SIG-M5 (cell line): ENCODE measurements at places on chromosomes 1 and 21.

- DNase-seq = no peak
These were observed 7.3 kb upstream of the UAP1 start for GRCh38 chr1:162554258-162554657.

DNA sequence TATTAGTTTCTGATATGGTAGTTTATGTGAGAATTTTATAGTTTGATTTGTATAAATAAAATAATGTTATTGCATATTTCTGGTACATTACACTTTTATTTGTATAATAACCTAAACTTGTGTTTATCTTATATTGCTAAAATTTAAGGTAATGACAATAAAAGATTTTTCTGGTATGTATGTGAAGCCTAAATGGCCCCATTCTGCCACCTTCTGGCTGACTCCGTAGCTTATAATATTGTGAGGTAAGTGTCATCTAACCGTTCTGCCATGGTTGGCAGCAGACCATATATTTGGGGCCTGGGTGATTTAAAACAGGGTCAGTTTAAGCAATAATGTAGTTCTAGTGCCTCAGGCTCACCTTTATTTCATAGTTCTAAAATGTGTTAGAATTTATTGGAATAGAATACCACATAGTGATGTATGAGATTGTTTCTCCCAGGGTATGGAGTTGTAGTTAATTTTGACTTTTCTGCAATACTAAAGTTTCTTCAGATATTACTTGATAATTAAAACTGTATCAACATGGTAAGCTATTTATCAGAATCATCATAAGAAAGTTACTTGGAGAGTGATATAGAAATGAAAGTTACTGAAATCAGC is 21.2 kb upstream of the PRKACB start:
- DNase-seq = no peak

GRCh38 chr1:83583351-83584014 is 415.4 kb downstream of the TTLL7 start:
- no peak for DNase-seq

DNA sequence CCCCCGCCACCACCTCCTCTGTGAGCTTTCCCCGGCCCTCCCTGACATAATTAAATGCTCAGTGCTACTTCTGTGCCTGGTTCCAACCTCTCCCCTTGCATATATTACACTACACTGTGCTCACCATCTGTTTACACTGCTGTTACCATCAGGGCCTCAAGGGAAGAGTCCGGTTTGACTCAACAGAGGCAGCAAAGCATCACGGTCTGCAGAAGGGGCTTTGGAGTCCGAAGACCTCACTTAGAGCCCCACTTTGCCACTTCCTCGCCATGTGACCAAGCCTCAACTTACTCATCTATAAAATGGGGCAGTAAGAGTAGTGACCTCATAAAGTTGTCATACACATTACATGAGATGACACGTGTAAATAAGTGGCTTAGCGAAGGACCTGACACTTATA is 27.4 kb downstream of the KCNN3 start:
- no peak for DNase-seq

DNA sequence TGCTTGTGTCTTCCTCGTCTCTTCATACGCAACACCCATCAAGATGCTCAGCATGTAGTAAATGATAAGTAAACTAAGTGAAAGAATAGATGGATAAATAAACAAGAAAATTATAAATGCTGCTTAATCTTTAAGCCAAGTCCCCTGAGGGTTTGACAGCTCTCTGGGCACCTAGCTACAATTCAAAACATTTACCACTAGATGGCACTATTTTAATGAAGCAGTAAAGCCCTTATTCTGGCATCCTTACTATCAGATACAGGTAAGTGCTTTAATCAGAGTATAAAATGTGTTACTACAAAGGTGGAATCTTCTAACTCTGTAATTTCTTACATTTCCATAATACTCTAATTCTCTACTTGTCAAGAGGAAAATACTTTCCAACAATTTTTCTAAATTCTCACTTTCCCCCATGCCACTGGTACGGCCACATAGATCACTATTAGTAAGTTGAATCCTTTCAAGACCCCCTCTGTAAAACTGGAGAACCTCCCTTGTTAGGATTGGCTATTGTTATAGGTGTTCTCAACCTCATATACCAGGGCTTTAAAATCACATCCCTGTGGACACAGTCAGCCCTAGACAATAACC is 137.8 kb downstream of the BARHL2 start:
- no peak for DNase-seq

DNA sequence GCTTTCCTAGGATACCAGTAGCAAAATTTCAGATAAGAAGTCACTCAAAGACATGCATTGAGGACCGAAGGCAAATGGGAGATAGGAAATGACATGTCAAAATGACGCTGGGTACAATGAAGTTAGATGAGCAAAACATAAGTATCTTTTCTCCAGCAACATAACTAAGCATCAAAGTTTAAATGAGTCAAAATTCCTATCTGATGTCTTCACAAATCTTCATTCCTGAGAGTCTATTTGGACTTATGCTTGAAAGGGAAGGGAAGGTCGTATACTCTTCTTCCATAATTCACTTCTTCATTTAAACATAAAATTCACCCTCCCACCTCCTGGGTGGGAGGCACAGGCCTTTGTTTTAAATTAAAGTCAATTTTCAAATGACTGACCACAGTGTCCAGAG is 4.1 kb upstream of the TMEM81 start:
- no peak for DNase-seq

DNA sequence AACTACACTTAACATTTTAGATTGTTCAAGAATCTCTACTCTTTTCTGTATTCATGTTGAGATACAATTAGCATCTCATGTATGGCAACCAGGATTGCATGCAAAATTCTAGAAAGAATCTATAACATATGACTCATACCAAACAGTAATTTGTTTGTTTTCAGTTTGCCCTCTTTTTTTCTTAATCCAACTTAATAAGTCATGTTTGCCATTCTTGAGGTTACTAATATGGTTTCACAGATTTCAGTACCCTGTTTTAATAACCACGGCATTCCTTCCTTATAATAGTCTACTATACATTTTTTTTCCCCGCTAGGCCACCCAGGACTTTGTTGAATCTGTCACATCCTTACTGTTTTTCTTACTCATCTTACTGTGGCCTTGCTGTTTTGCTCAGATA is 140.8 kb downstream of the FMN2 start:
- DNase-seq = no peak

DNA sequence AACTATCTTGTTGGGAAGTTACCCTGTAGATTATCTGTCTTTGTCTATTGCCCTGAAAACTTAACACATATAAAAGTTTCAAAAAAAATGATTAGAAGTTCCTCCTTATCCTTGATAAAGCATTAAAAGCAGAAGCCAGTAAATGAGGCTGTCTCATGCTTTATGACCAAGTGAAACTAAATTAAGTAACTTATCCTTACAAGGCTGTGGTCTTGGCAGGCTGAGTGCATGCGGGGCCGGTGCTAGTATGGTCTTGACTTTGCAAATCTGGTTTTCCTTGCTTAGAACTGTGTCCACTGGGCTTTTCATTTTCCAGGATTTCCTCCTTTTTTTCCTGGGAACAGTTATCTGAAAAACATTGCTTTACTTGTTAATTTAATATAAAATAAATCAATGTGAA is 43.1 kb downstream of the PCNX2 start:
- peak; percentile 36 for DNase-seq

- DNase-seq = no peak
These were observed 38.6 kb upstream of the IL12RB2 start for GRCh38 chr1:67269061-67269460.

DNA sequence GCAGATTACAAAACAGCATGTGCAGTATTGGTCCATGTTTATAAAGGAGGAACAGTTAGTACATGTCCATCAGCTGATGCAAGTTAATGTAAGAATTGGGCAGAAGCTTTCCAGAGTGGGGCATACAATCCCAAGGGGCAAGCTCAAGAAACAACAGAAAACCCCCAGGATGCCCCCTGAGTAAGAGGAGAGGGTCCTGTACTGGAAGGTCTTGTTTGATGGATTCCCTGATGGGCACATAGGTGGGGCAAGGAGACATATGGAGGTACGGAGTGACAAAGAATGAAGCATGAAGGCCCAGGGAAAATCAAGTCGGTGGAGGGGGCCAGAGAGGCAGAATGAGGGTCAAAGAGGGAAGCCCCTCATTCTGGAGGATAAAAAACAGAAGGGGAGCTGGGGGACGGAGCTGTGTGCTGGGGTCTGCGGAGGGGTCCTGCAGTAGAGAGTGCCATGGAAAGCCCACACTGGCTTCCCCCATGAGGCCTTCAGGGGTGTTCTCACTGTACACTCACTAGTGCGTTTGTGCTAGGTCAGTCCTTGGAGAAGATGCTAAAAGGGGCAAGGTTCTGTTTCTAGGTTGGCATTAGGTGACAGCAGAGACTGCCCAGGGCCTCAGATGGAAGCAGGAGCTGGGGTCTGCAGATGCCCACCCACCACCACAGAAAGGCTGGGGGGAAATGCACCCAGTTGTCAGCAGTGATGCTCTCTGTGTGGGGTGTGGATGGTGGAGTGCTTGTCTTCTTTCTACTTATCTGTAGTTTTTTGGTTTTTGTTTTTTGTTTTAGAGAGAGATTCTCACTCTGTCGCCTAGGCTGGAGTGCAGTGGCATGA is 12.5 kb upstream of the MATN1 start:
- DNase-seq = no peak

DNA sequence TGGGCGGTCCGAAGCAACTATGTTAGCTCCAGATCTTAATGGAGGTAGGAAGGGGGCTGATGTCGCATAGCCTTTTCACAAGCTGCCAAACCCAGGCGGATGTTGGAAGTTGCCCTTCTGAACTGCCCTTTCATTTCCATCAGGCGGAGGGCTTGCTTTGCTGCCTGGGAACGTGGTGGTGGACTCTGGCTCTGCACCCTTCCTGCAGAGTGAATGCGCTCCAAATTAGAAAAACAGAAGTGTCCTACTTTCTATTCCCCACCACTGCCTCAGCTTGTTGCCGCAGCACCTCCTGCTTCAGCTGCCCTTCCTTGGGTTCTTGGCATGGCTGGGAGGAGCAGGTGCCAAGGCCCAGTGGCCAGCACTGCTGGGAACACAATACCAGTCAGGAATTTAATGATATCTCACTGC is 60.6 kb downstream of the AK4 start:
- no peak for DNase-seq

GRCh38 chr21:26036916-26037315 is 133.7 kb downstream of the APP start:
- no peak for DNase-seq

DNA sequence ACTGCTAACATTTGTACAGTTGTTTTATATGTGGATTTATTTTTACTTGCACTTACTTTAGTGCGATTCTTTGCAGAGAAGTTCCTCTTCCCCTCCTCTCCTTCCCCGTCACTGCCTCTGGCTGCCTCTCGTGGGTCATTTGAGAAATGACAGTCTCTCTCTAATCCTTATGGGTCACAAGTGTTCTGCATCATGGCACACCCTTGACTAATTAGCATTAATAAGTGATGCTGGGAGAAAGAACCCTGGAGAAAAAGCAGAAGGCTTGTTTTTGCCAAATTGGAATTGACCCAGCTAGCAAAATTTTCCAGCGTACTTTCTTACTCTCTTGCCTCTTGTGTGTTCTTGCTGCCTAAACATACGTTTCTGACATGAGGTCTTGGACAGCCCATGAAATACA is 301.2 kb downstream of the DUSP10 start:
- no peak for DNase-seq

GRCh38 chr1:14310476-14310875 is 288.0 kb upstream of the KAZN start:
- DNase-seq = no peak

GRCh38 chr1:234611225-234611846 is 1.4 kb upstream of the IRF2BP2 start:
- DNase-seq = peak; percentile 78

DNA sequence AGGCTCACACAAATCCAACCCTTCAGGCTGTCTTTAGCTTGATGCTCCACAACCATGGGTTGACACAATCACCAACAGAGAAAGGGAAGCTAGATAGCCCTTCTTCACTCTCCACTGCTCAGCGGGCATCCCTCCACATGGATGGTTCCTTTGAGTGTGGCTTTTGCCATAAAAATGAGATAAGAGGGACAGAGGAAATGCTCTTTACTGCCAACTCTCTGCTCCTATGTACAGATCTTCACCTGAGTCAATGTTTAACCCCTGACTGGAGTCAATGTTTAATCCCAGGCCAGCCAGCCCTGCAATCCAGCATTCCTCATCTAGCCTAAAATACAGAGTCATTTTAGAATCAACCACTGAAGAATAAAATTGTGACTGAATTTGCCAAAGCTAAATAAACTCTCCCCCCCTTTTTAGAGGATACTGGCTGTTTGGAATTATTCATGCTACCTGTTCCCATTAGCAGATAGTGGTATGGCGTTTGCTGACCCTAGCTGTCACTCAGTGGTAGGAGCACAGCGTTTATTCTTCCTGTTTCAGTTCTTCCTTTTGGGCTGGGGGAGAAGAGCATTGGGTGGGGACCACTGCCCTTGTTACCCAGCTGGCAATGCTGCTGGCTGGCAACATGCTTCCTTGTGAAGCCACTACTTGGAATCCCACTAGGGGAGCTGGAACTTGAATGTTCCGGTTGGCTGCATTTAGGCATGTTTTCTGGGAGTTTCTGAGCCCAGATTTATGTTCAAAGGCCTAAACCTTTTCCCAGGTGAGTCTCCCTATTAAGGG is 5.2 kb upstream of the PIGR start:
- no peak for DNase-seq

- no peak for DNase-seq
These were observed 178.4 kb upstream of the EDN2 start for GRCh38 chr1:41662765-41663437.

DNA sequence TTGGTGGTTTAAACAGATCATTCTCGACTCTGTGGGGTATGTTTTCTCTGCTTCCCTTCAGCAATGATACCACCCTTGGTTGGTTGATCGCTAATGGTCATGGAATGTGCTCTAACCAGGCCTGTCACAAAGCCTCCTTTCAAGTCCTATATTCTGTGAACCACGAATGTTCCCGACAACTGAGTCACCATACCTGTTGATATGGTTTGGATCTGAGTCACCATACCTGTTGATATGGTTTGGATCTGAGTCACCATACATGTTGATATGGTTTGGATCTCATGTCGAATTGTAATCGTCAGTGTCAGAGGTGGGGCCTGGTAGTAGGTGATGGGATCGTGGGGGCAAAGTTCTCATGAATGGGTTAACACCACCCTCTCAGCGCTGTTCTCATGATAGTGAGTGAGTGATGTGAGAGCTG is 10.2 kb upstream of the CAMK2N1 start:
- DNase-seq = no peak

- DNase-seq = no peak
These were observed 11.7 kb downstream of the C1orf216 start for GRCh38 chr1:35706846-35707600.
